Bronchial epithelial cell (primary cell): ENCODE measurements at places on chromosomes 13 and 19. TPM values are rescaled to one million over a fixed set of nuclear protein-coding genes. Genes with fewer than 3 reads are reported as not detected.

Gene VSTM2B
- total RNA-seq, result not detected in 2 replicates

DNA sequence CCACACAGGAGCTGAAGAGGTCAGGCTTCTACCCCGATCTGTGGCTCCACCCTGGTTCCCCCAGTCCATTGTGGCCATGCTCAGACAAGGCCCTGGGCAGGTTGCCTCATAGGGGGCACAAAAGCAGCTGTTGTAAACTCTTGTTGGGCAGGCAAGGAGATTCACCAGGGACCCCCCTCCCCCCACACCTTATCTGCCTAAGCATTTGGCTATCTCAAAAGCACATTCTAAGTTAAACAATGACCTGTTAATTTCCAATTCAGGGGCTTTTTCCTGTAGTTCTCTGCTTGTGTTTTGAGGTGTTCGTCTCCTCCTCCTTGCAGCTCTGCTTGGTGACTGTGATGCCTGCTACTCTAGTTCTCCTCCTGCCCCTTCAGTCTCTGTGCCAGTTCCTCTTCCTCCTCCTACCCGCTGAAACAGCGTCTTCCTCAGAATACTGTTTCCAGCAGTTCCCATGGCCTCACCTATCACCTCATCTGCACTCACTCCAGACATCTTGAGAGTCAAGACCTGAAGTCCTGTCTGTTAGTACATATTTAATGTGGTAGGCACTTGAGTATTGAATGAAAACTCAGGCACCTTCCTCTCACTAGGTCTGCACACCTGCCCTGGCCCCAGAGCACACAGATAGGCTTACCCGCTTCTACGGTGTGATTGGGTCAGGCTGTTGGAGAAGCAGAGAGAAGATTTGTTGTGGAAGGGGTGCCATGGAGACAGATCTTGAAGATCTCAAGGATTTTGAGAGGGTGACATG lies 31.7 kb downstream of the SPATA13 start:
- DNase-seq, result no peak

GRCh38 chr19:39935364-39935661 lies 879 bp upstream of the FCGBP start:
- no peak for DNase-seq

- DNase-seq, result no peak
Measured at GRCh38 chr13:72383646-72384045, 343.8 kb downstream of the MZT1 start.
